ENCODE measurements at places on chromosomes 4 and X.

DNA sequence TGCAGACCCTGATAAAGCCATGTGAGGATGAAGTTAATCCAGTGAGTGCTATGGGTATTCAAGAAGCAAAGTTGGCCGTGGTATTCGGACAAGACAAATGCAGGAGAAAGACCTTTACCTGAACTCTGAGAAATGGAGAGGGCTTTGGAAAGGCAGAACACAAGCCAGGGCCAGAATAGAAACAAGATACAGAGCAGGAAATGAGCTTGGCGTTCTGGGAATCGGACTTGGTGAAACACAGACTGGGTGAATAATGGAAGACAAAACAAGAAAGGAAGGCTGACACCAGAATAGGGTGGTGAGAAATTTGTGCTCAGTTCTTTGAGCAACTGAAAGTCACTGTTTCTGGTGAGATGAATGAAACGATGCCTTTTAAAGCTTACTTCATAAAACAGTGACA lies 83.3 kb downstream of the VEGFC start:
- no peak for DNase-seq

DNA sequence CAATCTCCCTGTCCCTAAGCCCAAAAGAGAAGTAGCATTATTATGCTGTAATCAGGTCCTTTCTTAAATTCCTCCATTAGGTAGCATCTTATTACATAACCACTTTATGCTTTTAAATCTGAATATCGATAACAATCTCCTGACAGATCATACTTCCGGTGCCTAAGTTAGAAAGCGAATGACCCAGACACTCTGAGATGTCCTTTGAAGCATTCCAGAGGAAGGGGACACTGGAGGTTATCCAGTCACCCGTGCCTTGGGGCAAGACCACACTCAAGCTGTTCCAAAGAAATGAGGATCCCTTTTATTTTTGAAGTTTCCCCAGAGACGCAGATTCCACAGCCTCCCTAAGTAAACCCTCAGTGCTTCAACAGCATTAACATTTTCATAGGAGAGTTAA lies 125.7 kb downstream of the PALLD start:
- no peak for DNase-seq

GRCh38 chrX:129549124-129549523 lies 9.1 kb downstream of the OCRL start:
- no peak for DNase-seq

- DNase-seq = no peak
Observed at GRCh38 chr4:109798866-109799265, 2.9 kb downstream of the CFI start.

DNA sequence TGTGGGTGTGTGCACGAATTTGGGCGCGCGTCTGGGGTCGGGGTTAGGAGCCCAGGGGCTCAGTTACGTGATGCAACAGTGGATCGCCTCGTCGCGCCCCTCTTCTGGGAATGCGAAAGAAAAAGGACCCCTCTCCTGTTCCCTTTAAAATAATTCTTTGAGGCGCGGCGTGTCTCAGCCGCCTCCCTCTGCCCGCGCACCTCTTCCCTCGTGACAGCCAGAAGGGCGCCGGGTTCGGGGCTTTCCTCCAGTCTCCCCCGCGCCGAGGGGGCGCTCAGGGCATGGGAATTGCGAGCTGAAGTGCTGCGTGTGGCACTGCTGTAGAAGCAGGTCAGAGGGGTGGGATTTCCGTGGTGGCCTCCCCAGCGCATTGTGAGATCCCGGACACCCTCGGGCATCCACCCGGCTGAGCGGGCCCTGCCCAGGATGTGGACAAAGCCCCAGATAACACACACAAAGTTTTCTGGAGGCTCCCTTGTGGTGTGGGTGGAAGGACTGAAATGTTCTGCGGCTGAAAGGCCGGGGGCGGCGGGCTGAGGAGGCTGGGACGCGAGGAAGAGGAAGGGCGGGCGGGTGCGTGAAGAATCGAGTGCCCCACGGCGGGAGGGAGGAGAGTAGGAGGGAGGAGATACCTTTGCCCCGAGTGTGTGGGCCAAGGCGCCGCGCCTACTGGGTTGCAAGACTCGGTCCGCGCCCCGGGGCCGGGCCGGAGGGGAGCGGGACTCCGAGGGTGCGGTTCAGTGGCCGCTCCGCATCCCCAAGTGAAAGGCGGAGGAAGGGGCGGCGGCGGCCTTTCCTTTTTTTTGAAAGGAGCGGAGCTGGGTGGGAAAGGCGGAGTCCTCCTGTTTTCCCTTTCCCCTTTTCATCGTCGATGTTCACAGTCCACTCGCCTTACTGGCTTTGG lies 752 bp downstream of the SEPTIN11 start:
- DNase-seq = peak; percentile 70

DNA sequence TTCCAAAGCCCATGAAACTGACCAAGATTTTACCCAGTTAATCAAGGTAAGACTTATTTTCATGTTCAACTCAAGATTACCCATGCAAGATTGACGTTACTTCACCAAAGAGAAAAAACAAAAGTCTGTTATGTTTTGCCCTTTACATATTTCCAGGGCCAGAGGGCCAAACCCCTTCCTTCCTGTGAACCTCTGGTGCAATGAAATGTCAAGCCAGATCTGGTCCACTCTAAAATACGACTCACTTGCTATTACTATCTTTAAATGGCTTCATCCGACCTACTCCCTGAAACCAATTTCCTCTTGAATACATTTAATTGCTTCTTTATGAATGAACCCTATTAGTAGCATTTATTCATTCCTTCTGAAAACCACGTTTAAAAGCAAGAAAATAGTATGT lies 33.0 kb downstream of the TSPAN5 start:
- DNase-seq = no peak

DNA sequence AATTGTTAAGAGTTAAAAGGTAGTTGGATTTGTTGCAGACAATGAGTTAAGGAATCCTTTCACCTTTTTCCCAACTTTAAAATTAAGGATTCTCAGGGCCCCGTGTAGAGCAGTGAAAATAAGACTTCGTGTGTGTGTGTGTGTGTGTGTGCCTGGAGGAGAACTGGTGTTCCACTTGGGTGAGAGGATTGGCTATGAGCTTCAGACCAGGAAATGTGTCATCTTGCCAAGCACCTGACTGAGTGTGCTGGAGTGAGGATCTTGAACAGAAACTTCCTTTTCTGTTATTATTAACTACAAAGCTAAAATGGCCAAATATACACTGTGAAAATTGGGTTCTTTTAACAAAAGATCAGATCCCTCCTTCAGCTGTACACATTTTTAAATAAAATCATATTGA lies 113.1 kb upstream of the VCX2 start:
- no peak for DNase-seq

DNA sequence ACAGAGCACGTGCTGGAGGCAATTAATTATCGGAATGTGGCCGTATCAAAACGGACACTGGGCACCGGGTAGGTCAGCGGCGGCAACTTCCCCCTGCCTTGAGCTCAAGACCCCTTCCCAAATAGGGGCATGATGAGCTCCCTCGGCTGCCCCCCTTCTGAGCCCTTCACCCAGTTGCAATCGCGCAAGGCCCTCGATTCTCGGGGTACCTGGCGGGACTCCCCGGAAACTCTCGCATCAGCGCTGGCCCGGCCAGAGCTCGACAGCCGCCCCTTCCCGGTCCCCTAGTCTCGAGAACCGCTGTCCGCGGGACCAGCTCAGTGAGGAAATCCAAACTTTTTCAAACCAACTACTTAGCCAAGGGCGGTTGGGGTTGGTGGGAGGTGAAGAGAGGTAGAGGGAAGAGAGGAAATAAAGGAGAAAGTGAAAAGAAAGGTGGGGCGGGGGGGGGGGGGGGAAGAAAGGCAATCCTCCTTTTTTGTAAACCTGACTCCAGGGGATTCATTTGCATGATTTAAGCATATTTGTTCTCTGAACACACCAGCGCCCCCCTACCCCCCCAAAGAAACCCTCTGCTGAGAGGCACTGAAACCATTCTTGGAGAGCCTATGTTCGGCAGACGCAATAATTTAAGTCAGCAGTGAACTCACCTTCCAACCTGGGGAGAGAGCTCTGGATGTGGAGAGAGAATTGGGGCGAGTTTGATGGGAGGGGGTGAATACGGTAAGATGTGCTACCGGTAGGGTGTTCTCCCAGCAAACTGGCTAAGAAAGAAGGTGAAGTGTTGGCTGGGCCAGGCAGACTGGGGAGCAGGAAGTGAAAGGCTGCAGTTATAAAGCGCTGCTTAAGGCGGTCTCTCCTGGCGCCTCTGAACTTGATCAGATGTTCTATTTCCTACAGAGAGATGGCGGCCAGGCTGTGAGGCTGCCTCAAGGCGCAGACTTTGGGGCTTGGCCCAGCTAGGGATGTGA lies 2.0 kb upstream of the ZIC3 start:
- no peak for DNase-seq

DNA sequence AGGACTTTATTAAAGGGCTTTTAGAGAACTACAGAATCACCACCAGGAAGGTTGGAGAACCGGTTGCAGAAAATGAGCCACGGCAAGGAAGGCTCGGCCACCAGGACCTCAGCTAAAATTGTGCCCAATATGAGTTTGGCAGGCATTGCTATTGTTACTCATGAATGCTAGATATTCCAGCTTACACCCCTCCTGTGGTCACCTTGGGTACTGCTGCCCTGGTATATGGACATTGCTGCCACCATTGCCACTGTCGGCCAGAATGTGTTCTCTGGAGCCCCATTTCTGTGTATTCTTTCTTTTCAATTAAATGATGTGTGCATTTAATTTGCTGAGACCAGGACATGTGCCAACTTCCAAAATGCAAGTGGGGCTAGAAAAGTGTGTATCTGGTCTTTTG lies 626.7 kb upstream of the BOD1L1 start:
- peak; percentile 3 for DNase-seq

DNA sequence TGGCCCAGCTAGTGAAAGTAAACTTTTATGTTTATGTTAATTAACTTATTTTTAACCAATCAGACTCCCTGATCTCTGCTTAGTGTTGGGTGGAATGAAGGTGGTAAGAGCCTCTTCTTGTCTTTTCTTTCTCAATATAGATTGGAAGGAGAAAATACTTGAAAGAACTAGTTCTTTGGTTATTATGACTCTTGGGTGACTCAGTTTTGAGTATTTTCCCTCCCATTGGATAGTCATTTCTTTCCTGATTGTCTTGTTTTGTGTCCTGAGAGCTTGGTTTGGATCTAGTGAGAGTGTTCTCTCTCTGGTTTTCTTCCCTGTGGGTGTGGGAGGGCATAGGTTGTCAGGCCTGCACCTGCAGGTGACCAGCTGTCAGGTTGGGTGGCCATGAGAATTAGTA lies 172.0 kb upstream of the GLRA2 start:
- no peak for DNase-seq

DNA sequence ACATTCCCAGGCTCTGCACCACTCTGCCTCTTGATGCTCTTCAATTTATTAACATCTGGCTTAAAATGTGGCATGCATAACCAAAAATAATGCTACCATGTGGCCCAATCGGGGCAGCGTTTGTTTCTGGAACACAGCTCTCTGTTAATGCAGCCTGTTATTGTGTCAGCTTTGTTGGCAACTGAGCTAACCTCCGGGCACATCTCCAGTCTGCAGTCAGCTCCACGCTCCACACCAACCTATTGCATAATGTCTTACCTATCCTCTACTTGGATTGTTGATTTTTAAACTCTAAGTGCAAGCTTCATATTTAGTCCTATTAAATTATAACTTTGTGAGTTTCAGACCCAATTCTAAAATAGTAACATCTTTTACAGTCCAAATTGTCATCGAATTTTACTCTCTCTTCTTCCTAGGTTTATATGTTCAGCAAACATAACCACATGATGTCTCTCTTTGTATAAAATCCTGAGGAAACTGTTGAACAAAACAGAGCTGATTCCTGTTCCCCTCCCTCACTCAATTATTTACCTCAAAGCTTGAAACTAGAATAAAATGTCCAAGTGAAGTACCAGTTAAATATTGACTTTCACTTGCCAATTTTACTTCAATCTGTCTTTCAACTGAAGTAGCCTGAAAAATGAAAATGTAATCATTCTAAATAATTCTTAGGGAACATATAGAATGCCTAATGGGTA lies 92.2 kb upstream of the RAPGEF2 start:
- DNase-seq = no peak

GRCh38 chr4:121749225-121749624 lies 15.7 kb downstream of the SMIM43 start:
- no peak for DNase-seq

GRCh38 chrX:51336584-51336983 lies 4.0 kb downstream of the NUDT10 start:
- DNase-seq = no peak

DNA sequence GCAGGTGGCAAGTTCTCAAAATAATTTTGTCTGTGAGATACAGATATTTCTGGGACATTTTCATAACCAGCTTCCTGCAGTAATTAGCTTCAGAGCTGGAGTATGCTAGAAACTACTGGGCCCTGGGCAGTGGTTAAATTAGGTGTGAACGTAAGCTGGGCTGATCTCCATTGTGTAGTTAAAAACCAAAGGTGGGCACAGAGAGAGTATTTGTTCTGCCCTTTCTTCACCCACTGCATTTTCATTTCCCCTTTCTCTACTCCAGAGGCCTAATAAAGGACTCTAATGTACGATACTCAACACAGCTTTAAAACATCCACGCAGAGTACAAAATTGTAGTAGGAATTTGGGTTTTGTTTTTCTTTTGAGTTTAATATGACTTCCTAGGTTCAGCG lies 252.7 kb downstream of the SPRY1 start:
- no peak for DNase-seq

GRCh38 chr4:176538217-176538925 lies 218.6 kb downstream of the SPCS3 start:
- DNase-seq = no peak

GRCh38 chr4:27217261-27217769 lies 356.7 kb downstream of the STIM2 start:
- DNase-seq = no peak

DNA sequence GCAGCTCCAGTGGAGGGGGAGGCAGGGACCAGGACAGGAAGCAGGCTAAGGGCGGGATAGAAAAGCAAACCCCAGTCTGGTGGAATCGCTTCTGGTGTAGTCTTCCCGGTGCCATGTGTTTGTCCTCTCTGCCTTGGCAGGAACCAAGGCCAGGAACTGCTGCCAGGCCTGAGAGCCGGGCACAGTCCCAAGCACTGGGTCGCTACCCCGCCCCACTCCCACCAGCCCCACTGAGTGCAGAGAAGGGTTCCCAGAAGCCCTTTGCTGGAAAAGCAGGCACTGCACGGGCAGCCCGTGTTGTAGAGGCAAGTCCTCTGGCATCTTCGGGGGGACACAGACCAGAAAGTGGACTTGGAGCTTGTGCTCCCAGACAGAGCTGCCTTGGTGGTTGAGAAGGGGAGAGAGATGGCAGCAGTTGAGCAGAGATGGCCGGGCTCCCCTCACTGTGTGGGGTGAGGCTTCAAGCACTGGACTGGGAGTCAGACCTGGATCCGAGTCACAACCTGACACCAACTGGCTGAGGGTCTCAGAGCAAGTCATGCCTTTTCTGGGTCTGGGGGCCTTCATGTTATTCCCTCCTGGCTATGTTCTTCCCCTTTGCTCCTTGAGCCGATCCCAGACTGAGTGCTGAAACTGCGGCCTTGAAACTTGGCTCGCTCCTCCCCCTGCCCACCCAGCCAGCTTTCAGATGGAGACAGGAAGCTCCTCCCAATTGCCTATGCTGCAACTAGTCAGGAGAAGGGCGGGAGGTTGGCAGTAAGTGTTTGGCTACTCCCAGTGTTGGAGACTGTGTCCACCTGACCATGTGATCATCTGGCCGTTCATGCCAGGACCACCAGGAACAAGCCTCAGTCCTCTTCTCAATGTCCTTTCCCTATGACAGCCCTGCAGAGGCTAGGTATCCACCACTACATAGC lies 59.7 kb upstream of the MTM1 start:
- DNase-seq = no peak

All from CD8-positive, alpha-beta T cell (primary cell).